ENCODE measurements at places on chromosomes 4 and X. TPM values are rescaled to one million over a fixed set of nuclear protein-coding genes. Genes with fewer than 3 reads are reported as not detected.

The ASB12 gene
- polyA plus RNA-seq, result not detected

The CPZ gene
- not detected for polyA plus RNA-seq

The OCRL gene
- 0.31 TPM for polyA plus RNA-seq

The ADGRL3 gene
- polyA plus RNA-seq, result not detected

The DCX gene
- not detected for polyA plus RNA-seq

The PDZD4 gene
- 2.1 TPM for polyA plus RNA-seq

The LRP2BP gene
- polyA plus RNA-seq, result 0.59 TPM

The HTN1 gene
- not detected for polyA plus RNA-seq
